ENCODE measurements at places on chromosomes 6 and 20. TPM values are rescaled to one million over a fixed set of nuclear protein-coding genes. Genes with fewer than 3 reads are reported as not detected.
A peak's percentile ranks its signal among the peaks of the same experiment; 100 is the strongest.

GRCh38 chr20:16222859-16223411 is 350.3 kb downstream of the KIF16B start:
- DNase-seq: no peak

DNA sequence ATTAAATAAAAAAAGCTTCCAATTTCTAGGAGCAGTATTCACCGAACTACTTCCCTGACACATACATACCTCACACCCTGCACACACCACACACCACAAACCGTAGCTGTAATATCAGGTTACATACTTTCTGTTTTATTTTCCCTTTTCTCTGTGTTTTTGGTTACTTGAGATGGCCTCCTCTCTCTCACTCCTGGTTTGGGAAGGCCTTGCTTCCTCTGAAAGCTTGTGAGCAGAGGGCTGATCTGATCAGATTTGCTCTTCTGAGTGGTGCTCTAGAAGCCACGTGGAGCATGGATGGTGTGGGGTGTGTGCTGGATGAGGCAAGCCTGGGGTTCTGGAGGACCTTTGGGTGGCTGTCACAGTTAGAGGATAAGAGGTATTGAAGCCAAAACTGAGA is 20.9 kb downstream of the UTRN start:
- no peak for DNase-seq

DNA sequence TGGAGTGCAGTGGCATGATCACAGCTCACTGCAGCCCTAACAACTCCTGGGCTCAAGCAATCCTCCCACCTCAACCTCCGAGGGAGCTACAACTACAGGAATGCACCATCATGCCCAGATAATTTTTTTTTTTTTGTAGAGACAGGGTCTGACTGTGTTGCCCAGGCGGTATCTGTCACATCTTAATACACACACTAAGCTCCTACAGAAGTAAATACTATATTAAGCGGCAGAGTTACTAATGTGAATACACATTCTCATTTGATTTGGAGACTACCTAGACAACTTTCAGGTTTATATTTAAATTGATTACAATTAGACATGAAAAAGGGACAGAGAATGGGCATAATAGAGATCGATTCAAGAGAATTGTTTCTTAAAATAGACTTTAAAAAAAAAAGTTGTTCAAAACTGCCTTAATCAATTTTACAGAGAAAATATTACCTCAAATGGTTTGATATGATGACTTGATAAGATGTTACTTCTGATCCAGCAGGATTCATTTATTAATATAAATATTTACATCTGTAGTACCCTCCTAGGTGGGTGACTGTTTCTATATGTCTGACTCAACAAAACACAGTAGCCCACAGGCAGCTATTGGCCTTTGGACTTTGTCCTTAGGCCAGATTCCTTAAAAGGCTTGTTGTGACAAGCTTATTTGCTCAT is 7.1 kb upstream of the LOC128125822 start:
- no peak for DNase-seq

- DNase-seq: no peak
These were observed 148.2 kb downstream of the BCKDHB start for GRCh38 chr6:80254716-80255115.

- no peak for DNase-seq
These were observed 197.2 kb downstream of the BCAS1 start for GRCh38 chr20:53873230-53873604.

DNA sequence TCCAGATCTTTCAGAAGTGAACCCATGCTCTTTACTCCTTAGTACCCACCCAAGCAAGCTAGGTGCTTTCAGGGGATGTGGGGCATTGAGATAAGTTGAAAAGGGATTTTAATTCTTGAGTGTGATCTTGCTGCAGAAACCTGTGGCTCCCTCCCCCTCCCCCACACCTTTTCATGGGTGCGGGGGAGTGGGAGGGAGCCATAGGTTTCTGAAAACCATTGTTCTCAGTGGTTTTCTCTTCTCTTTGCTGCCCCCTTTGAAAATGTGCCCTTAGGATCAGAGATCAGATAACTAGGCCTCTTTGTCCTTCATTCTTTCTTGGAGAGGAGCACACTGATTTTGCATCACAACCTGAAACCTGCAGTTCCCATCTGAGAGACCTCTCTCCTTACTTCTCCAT is 2.4 kb downstream of the PCSK2 start:
- DNase-seq: no peak

GRCh38 chr6:135423649-135424128 is 73.9 kb downstream of the AHI1 start:
- DNase-seq: no peak

GRCh38 chr6:160429620-160429895 is 81.4 kb downstream of the SLC22A3 start:
- DNase-seq: no peak

GRCh38 chr20:24389686-24390085 is 79.7 kb upstream of the SYNDIG1 start:
- peak; percentile 62 for DNase-seq

DNA sequence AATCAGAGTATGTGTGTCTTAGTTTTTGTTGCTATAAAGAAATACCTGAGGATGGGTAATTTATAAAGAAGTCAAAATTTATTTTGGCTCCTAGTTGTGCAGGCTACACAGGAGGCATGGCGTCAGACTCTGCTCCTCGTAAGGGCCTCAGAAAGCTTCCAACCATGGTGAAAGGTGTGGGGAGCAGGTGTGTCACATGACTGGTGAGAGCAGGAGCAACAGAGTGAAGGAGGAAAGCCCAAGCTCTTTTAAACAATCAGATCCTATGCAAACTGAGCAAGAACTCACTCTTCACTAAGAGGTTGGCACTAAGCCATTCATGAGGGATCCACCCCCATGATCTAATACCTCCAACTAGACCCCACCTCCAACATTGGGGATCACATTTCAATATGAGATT is 1524.3 kb downstream of the HACE1 start:
- no peak for DNase-seq

- no peak for DNase-seq
These were observed 16.4 kb upstream of the IGF2R start for GRCh38 chr6:159952289-159953005.

GRCh38 chr6:71347119-71347518 is 58.5 kb downstream of the OGFRL1 start:
- DNase-seq: no peak

GRCh38 chr20:2752567-2753460 is 47.6 kb downstream of the CPXM1 start:
- no peak for DNase-seq

DNA sequence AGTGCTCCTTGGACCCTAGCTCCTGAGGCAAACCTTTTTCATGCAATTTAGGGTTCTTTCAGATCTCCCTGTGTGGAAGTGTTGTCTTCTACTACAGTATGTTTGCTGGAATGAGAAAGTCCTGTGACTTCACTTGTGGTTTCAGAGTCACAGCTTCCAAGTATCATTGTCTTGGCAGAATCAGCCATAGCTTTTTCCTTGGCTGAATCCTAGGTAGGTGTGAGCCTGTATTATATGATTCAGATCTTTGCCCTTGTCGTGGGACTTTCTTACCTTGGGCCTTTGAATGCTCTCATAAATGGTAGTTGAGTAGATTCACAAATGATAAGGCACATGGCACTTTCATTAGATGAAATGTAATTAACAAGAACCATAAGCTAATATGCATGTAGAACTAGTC is 16.5 kb downstream of the CARMIL1 start:
- no peak for DNase-seq

- DNase-seq: no peak
These were observed 66.8 kb upstream of the SCGN start for GRCh38 chr6:25585225-25585624.

DNA sequence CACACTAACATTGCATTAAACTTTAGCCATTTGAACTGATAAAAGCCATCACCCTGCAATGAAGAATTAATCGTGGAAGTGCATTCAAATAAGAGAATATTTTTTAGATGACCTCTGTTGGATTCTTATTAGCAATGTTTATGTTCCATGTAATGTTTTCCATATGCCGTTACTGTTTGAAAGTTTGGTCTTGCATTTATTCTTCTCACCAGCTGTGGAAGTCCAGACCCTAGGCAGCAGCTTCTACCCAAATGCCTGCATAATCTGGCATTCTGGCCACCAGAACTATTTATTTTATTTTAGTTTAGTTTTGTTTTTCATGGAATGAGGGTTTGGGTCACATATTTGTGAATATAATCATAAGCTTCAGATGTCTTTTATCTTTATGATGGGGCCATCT is 140.4 kb downstream of the SAMD5 start:
- DNase-seq: no peak

DNA sequence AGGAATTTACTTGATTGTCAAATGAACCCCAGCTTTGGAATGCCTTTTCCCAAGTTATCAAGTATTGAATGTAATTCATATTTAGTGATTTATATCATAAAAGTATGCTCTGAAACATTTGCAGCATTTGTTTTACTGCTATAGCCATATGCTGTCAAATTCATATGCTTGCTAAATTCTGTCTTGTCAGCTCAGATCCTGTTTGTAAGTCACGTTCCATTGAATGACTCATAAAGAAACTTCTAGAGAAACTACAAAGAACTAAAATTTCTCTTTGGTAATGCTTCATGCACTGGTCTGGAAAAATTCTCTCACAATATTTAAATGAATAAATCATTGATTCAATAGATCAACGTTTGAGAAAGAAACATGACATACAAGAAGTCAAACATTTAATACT is 445.9 kb downstream of the PHF3 start:
- no peak for DNase-seq

GRCh38 chr6:5128351-5128750 is 43.2 kb downstream of the PPP1R3G start:
- DNase-seq: no peak

GRCh38 chr6:39812853-39813533 is 20.8 kb downstream of the DAAM2 start:
- no peak for DNase-seq

DNA sequence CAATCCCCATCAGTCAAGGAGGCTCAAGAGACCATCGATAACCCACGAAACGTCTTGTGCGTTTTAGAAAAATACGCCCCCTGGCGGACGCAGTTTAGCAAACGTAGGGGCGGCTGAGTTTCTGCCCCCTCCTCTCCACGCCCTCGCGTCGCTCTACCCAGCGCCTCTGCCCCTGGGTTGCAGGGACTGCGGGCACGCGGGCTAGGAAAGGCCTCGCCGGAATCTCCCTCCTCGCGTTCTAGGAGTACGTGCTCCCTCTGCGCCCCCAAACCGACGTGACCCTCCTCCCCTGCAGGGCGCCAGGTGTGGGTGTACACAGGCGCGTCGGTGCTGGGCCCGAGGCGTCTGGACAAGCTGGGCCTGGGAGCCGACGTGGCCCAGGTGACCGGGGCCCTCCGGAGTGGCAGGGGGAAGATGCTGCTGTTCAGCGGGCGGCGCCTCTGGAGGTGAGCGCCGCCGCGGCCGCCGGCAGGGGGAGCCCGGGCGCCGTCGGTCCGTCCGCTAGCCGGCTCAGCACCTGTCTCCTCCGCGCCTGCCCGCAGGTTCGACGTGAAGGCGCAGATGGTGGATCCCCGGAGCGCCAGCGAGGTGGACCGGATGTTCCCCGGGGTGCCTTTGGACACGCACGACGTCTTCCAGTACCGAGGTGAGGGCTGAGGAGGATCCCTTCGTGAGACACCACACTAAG is 5.3 kb downstream of the MMP9 start:
- no peak for DNase-seq

DNA sequence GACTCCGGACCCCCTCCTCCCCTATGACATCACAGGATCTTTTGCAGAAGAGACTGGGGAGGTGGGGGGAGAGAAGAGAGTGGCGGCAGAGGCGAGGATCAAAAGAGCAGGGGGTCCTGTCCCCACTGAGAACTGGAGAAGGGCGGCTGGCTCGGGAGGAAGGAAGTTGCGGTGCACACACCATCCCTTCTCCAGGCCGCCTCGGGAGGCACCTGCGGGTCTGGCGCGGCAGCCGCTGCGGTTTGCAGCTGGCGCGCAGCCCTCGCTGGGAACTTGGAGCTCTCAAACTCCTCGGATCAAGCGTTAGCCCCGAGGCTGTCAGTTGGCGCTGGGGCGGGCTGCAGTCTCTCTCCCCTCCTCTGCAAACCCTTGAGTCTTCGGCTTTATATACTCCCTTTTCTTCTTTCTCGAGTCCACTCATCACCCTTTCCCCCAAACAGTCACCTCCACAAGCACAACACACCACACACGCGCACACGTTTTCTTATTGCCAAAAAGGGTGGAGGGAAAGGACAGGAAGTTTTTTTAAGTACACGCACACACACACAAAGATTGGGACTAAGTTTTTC is 180.7 kb downstream of the TBXT start:
- DNase-seq: no peak

DNA sequence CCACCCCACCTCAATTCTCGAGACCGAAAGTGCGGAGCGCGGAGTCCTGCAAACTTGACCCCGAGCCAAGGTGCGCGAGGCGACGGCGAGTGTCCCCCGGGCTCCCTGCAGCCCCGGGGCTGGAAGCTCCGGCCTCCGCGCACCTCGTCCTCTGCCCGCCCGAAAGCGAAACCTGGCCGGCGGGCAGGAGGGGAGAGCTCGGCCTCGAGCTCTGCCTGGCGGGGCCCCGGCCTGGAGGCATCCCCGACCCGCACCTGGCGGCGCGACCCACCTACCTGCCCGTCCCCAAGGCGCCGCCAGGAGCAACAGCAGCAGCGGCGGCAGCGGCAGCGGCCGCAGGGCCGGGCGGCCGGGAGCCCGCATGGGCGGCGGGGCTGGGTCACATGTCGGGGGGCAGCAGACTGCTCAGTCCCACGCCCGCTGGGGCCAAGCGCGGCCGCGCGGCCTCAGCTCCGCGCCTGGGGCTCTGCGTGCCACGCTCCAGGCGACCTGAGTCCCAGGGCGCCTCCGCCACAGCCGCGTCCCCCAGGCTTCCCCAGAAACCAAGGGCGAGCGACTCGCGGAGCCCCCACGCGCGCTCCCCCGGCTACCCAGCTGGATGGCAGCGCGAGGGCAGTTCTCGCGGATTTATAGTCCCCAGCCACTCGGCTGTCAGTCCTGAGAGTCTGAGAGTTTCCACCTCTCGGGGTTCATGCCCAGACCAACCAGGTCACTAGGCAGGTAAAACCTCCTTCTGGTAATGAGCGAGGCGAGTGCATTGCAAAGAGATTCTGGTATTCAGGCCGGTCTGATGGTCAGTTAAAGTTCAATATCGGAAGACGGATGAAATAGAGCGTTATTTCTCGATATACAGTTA is at the start of gene IL20RA:
TSS of gene IL20RA (minus strand) at position 600 of the 856 bp plus-strand sequence. CDS start at position 363, 237 bp downstream.
- DNase-seq: no peak

Gene TBC1D20
- 32.5 TPM for total RNA-seq

Gene C6orf132
- 1.3 TPM for total RNA-seq

Gene CALHM4
- not detected for total RNA-seq

Gene OSER1
- total RNA-seq: 9.2 TPM

Gene ZBP1
- not detected for total RNA-seq

Gene FERMT1
- 0.75 TPM for total RNA-seq

Gene GRIK2
- not detected for total RNA-seq

Gene NRN1
- 40.8 TPM for total RNA-seq

Gene EYA2
- 15.4 TPM for total RNA-seq

Gene CLDN20
- total RNA-seq: not detected

Gene EIF6
- 98.0 TPM for total RNA-seq

Gene KIF6
- 0.43 TPM for total RNA-seq

Gene TXLNB
- not detected for total RNA-seq

Gene TRIM31
- total RNA-seq: not detected

Measured in ascending aorta (tissue), 2 donors.